ENCODE measurements at places on chromosomes 2 and 18.

GRCh38 chr2:120576509-120577474 lies 158.9 kb upstream of the GLI2 start:
- peak; percentile 68 for DNase-seq

GRCh38 chr18:69631281-69631680 lies 230.6 kb downstream of the DOK6 start:
- no peak for DNase-seq

- no peak for DNase-seq
These were observed 63.2 kb downstream of the MOGAT1 start for GRCh38 chr2:222734703-222735014.

GRCh38 chr2:157874997-157875640 lies 1.0 kb downstream of the ACVR1 start:
- DNase-seq, result peak; percentile 68

DNA sequence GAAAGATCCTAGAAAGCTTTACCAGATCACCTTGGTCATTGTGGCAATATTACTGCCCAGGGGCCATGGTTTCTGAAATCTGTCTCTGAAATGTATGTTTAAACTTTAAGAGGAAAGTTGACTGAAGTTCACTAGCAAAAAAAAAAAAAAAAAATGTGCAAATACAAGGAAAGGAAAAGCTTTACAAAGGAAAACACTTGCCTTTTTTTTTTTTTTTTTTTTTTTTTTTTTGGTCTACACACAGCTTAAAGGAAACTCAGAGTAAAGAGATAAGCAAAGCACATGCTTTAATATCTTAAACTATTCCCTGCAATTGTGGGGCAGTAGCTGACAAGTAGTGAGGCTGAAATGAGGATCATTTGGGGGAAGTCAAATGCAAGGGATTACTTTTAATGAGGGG lies 174.2 kb upstream of the EPAS1 start:
- DNase-seq, result no peak

Measured in sciatic nerve (tissue), 2 donors.